ENCODE measurements at places on chromosomes 5 and 9.

GRCh38 chr5:179768326-179769085 is 25.3 kb upstream of the LTC4S start:
- no peak for DNase-seq

- DNase-seq, result no peak
Measured at GRCh38 chr9:105425816-105426433, 21.9 kb upstream of the FSD1L start.

GRCh38 chr9:69822116-69822750 is 1.6 kb downstream of the CFAP95 start:
- DNase-seq, result peak; percentile 20

DNA sequence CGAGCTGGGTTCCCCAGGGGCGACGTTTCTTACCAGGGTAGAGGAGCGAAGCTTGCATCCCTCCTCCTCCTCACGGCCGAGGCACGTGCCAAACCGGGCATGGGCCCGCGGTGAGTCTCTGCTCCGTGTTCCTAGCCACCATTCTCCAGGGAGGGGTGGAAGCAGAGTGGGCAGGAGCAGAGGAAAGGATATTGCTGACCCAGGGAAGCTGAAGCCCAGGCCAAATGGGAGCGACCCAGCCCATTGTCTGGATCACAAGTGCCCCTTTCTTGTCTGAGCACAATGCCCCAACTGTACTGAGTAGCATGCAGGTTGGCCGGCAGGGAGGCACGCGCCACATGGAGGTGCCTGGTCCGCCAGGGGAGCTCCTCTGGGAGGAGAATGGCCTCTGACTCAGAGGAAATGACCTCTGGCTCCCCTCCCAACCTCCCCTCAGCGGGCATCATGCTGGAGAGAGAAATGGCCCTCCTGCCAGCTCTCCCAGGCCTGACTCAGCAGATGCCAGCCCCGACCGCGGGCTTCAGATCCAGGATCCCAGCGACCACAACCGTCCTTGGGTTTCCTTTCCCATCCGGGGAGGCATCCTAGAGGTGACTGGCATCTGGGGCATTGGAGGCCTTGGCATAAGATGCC is 1.1 kb downstream of the PRR7 start:
- no peak for DNase-seq

DNA sequence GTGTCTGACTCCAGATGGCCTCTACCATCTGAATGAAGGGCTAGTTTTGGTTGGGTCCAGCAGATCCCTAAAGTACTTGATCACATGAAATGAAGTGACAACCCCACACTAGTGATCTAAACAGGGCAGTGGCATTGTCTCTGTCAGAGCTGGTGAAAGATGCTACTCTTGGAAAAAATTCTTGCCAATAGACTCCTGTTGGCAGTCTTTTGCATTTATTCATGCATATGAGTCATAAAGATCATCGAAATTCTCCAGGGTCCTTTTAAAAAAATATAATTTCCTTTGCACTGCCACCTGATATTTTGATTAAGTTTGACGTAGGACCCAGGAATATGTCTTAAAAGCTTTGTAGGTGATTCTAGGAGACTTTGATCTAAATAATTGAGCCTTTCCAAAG is 135.1 kb upstream of the ELL2 start:
- DNase-seq, result no peak
